ENCODE measurements at places on chromosomes 3 and 15.

GRCh38 chr3:113625834-113626233 lies 70.6 kb downstream of the USF3 start:
- no peak for DNase-seq

DNA sequence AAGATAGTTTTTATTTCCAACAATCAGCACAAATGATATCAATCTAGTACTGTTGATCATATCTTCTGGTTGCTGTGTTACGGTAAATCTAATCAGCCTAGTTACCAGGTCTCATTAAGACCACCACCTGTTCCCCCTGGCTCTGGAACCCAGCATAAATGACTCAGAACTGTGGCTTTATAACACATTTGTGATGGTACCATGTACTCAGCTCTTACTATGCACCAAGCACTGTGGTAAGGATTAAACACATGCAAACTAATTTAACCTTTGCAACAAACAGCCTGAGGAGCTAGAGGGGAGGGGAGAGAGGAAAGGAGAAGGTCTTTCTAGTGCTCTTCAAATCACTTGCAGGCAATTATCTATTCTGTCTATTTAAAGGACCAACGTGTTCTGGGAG lies 173.9 kb upstream of the LMCD1 start:
- no peak for DNase-seq

GRCh38 chr3:69339760-69340159 lies 46.1 kb downstream of the FRMD4B start:
- DNase-seq: no peak

DNA sequence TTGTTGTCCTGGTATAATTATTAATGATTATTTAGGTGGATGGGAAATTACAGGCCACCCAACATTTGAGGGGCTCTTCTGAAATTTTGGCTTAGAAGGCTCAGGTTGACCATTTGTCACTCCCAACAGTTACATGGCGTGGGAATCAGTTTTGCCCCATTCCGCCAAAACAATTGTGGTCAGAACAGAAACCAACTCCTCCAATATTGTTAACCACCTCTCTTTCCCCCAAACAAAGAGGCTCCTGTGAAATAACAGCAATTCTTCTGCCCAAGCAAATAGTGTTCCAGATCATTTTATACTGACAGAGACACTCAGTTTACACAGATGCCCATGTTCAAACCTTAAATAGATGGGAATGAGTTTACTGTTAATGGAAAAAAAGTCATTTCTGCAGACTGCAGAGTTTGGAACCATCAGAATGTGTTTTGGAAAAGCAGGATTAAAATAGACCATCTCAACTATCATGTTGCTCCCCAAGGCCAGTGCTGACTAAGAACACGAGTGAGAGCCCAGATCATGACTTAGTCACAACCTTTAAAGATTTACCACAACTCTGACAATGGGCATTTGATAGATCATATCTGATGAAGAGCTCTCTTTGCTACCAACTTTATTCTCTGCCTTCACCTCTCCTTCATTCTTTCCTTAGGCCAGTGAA lies 102.1 kb downstream of the DUT start:
- DNase-seq: no peak

DNA sequence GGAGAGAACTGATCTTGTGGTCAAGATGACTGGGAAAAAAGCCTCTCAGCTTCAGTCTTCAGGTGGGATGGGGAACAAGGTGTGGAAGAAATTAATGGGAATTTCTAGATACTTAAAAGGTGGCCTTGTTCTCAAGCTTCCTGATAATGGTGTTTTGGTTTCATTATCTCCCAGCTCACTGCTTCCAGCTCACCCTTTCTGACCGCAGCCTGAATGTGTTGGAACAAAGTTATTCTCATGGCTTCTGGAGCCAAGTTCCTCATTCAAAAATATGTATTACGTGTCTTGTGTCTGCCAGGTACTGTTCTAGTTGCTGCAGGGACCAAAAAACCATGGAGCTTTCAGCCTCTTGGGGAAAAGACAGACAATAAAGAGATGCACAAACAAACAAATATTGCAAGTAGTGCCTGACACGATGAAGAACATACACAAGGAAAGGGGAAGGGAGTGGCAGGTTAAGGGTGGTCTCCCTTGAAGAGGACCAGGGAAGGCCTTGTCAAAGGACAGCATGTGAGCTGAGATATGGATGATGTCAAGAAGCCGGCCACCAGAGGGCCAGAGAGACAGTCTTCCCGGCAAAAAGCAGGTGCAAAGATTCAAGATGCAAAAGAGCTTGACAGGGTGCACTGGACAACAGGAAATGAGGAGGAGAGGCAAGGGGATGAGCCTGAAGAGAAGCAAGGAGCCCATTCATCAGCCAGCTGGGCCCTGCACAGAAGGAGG lies 35.5 kb downstream of the ARRDC4 start:
- DNase-seq: no peak

DNA sequence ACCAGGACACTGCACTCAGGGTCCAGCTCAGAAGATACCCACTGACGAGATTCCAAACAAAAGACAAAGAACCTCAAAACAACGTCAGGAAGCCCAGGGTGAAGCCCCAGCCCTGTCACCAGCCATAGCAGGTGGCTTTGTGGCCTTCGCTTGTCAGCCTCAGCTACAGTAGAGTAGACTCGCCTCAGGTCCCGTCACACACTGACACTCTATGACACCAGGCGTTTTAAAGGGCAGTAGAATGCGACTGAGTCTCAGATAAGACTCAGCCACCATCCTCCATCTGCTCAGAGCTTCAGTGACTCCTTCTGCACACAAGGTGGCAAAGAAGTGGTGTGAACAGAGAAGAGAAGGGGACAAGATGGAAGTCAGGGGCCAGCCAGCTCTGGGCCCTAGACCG lies 12.8 kb downstream of the RBPMS2 start:
- DNase-seq: no peak

- DNase-seq: no peak
These were observed 103.0 kb downstream of the P3H2 start for GRCh38 chr3:190017521-190018288.
